Effector memory CD4-positive, alpha-beta T cell (primary cell): ENCODE measurements at places on chromosomes 3 and 15.

- H3K27me3 ChIP-seq = no peaks in the 10 kb centered on the region
- DNase-seq = no peak
- H3K36me3 ChIP-seq = no peaks in the 10 kb centered on the region
- no peak overlapping the region for H3K27ac ChIP-seq
- no peaks in the 10 kb centered on the region for H3K4me1 ChIP-seq
- no peak overlapping the region for H3K4me3 ChIP-seq
Measured at GRCh38 chr15:26887926-26888666, 21.2 kb downstream of the GABRA5 start.

GRCh38 chr15:60179786-60180391, 175.8 kb downstream of the FOXB1 start:
- H3K4me1 ChIP-seq = no peaks in the 10 kb centered on the region
- H3K36me3 ChIP-seq = no peaks in the 10 kb centered on the region
- no peak overlapping the region for H3K27ac ChIP-seq
- no peak overlapping the region for H3K4me3 ChIP-seq
- DNase-seq = peak; percentile 20
- H3K27me3 ChIP-seq = no peaks in the 10 kb centered on the region

- no peaks in the 10 kb centered on the region for H3K36me3 ChIP-seq
- no peaks in the 10 kb centered on the region for H3K27me3 ChIP-seq
- DNase-seq = no peak
- H3K4me3 ChIP-seq = no peak overlapping the region
- H3K4me1 ChIP-seq = no peaks in the 10 kb centered on the region
Measured at GRCh38 chr3:23873941-23874340, 42.8 kb downstream of the NKIRAS1 start.

DNA sequence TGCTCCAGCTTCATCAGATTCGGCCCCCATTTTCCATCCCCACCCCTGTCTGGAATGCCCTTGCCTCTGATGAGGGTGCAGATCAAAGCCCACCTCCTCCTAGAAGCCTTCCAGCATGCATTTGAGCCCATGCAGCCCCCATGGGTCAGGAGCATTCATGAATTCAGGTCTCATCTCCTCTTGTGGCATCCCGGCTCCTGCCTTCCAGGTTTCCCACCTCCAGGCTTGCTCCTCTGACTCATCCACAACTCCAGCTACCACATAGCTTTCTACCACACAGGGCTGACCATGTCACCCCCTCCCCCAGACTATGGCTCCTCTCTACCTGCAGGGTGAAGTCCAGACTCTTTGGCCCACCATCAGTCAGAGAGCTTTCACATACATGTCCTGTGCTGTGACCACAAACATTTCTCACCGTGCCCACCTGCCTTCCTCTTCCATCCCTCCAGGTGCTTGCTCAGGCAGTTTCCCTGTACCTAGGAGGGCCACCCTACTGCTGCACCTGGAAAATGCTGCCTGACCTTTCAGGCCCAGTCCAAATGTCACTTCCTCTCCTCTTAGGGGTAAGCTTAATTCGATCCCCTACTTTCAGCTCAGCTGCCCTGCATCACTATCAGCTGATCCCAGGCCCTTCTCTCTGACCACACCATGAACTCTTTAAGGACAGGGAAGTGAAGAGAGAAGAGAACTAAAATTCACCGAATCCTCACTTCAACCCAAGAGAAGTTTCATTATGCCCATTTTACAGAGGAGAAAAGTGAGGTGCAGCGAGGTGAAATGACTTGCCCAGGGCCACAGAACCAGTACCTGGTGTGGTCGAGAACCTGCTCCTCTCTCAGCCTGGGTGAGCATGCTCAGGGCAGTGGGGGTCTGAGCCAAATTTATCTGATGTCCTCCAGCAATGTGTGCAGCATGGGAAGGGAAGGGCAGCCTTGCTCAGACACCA, 13.7 kb upstream of the FGD5 start:
- no peak for DNase-seq
- no peak overlapping the region for H3K27ac ChIP-seq
- H3K4me1 ChIP-seq = no peaks in the 10 kb centered on the region

- no peak for DNase-seq
- H3K27me3 ChIP-seq = no peaks in the 10 kb centered on the region
- H3K4me3 ChIP-seq = no peak overlapping the region
- H3K4me1 ChIP-seq = no peaks in the 10 kb centered on the region
- H3K27ac ChIP-seq = no peak overlapping the region
- H3K36me3 ChIP-seq = no peaks in the 10 kb centered on the region
Measured at GRCh38 chr3:99505200-99505599, 133.2 kb upstream of the COL8A1 start.

- DNase-seq = no peak
- H3K4me1 ChIP-seq = no peaks in the 10 kb centered on the region
- no peak overlapping the region for H3K4me3 ChIP-seq
- no peaks in the 10 kb centered on the region for H3K36me3 ChIP-seq
- H3K27me3 ChIP-seq = no peaks in the 10 kb centered on the region
- H3K27ac ChIP-seq = no peak overlapping the region
Measured at GRCh38 chr15:79372428-79372827, 59.7 kb upstream of the MINAR1 start.

DNA sequence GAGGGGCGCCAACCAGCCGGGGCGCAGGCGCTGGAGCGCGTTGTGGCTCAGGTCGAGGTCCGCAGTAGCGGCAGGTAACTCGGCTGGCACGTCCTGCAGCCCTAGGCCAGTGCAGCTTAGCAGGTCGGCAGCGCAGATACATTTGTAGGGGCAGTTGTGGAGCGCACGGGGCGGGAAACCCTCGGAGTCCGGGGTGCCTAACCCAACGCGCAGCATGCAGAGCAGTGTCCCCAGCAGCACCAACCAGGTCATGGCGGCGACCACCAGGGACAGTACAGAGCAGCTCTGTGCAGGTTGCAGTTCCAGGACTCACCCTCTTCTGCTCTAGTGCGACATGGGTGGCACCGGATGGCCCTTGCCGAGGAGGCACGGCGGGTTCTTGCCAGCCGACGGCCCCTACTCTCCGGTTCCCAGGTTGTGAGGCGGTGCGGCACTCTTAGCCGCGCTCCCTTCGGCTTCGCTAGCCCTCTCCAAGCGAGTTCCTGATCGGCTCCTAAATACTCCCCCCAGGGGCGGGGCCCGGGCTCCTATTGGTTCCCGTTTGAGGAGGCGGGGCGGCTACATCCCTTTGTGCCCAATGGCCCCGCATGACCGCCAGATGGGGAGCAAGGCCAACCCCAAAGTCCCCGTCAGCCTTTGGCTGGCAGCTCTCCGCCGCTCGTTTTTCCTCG, at the start of gene AMIGO3:
TSS of gene AMIGO3 (minus strand) at position 471 of the 671 bp plus-strand sequence. CDS start at position 252, 219 bp downstream.
- peak; percentile 90 for DNase-seq
- H3K36me3 ChIP-seq = peaks cover 17% of the 10 kb centered on the region
- H3K27ac ChIP-seq = peak within 1 kb of the TSS; percentile 66
- no peaks in the 10 kb centered on the region for H3K27me3 ChIP-seq
- H3K4me1 ChIP-seq = peaks cover 18% of the 10 kb centered on the region
- H3K4me3 ChIP-seq = peak within 1 kb of the TSS; percentile 72

GRCh38 chr3:43854283-43854682, 163.5 kb downstream of the ABHD5 start:
- no peak for DNase-seq
- H3K4me3 ChIP-seq = no peak overlapping the region
- no peaks in the 10 kb centered on the region for H3K4me1 ChIP-seq
- H3K27ac ChIP-seq = no peak overlapping the region
- H3K27me3 ChIP-seq = no peaks in the 10 kb centered on the region

GRCh38 chr15:95795386-95795785, 535.1 kb upstream of the NR2F2 start:
- no peaks in the 10 kb centered on the region for H3K4me1 ChIP-seq
- H3K27me3 ChIP-seq = no peaks in the 10 kb centered on the region
- DNase-seq = no peak
- H3K27ac ChIP-seq = no peak overlapping the region
- no peak overlapping the region for H3K4me3 ChIP-seq

- H3K36me3 ChIP-seq = no peaks in the 10 kb centered on the region
- no peak overlapping the region for H3K27ac ChIP-seq
- H3K4me3 ChIP-seq = no peak overlapping the region
- no peaks in the 10 kb centered on the region for H3K27me3 ChIP-seq
- no peak for DNase-seq
- peaks cover 10% of the 10 kb centered on the region for H3K4me1 ChIP-seq
Measured at GRCh38 chr3:53077476-53078220, 31.8 kb upstream of the SFMBT1 start.

GRCh38 chr15:97425596-97425995, 534.9 kb upstream of the ARRDC4 start:
- H3K4me1 ChIP-seq = no peaks in the 10 kb centered on the region
- H3K4me3 ChIP-seq = no peak overlapping the region
- DNase-seq = no peak
- H3K27me3 ChIP-seq = no peaks in the 10 kb centered on the region

DNA sequence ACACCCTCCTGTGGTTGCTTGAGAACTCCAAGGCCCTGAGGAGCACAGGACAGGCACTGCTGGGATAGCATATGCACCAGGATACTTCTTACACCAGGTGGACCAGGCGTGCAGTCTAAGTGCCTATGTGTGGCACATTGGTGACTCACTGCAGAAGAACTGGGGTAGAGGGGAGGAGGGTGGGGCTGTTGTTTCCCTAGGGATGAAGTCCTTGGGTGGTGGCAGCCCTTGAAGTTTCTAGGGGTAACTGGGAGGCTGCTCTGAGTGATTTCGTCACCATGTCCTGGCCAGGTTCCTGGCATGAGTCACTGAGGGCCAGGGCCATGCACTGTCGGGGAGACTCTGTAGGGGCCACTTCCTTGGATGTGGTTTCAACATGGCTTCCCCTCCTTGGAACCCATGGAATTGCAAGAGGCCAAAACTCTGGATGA, 15.9 kb downstream of the MYZAP start:
- no peaks in the 10 kb centered on the region for H3K36me3 ChIP-seq
- no peaks in the 10 kb centered on the region for H3K27me3 ChIP-seq
- H3K27ac ChIP-seq = no peak overlapping the region
- no peaks in the 10 kb centered on the region for H3K4me1 ChIP-seq
- no peak for DNase-seq

GRCh38 chr3:122060040-122060698, 5.0 kb downstream of the CD86 start:
- no peak overlapping the region for H3K27ac ChIP-seq
- no peaks in the 10 kb centered on the region for H3K27me3 ChIP-seq
- H3K36me3 ChIP-seq = no peaks in the 10 kb centered on the region
- DNase-seq = no peak
- no peak overlapping the region for H3K4me3 ChIP-seq

- no peak overlapping the region for H3K4me3 ChIP-seq
- no peaks in the 10 kb centered on the region for H3K36me3 ChIP-seq
- no peaks in the 10 kb centered on the region for H3K27me3 ChIP-seq
- no peak for DNase-seq
Measured at GRCh38 chr15:92091155-92091734, 237.7 kb downstream of the SLCO3A1 start.

DNA sequence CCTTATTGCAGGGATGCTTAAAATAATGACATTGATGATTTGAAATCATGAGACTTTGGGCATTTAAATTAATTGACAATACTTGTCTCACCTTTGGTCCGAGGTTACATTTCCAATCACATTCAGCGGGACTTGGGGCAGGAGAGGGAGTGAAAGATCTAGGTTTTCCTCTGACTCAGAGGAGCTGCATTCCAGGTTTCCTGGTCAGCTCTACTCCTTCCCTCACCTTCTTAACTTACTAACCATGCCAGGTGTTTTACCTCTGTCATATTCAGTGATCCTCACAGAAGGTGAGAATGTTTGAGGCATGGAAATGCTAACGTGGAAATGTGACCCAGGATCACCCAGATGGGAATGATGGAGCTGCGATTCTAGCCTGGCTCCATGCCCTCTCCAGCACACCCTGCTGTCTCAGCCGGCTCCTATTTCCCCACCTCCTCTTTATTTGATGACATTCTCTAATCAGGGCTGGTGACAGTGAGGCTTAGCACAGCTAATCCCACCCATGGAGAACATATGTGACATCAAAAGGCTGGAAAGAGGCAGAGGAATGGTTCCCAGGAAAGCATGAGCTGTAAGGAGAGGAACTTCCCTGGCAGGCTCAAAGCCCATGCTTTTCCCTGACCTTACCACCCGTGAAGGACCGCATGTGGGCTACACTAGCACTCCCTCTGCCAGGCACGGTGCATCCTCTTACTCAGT, 38.7 kb downstream of the THSD4 start:
- H3K27me3 ChIP-seq = no peaks in the 10 kb centered on the region
- H3K4me3 ChIP-seq = no peak overlapping the region
- H3K36me3 ChIP-seq = no peaks in the 10 kb centered on the region
- H3K4me1 ChIP-seq = no peaks in the 10 kb centered on the region

GRCh38 chr3:67044955-67045354, 46.8 kb downstream of the KBTBD8 start:
- H3K36me3 ChIP-seq = no peaks in the 10 kb centered on the region
- no peaks in the 10 kb centered on the region for H3K27me3 ChIP-seq
- no peak for DNase-seq
- H3K4me1 ChIP-seq = no peaks in the 10 kb centered on the region
- H3K4me3 ChIP-seq = no peak overlapping the region

GRCh38 chr15:42279234-42279723, 6.0 kb upstream of the TMEM87A start:
- H3K36me3 ChIP-seq = peaks cover 29% of the 10 kb centered on the region
- H3K4me3 ChIP-seq = no peak overlapping the region
- peaks cover 16% of the 10 kb centered on the region for H3K4me1 ChIP-seq
- DNase-seq = no peak
- no peaks in the 10 kb centered on the region for H3K27me3 ChIP-seq

DNA sequence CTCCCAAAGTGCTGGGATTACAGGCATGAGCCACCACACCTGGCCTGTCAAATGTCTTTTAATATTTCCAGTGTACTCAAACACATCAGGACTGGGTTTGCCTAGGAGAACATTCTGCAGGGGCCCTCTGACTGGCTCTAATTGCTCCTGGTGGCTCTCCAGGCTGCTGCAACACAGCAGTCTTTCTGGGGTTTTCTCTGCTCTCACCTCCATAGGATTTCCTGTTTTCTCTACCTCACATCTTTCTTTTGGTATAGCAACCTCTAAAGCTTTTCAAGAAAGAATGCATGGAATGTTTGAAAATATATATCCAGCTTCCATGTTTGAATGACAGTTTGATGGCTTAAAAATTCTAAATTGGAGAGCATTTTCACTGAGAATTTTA, 83.3 kb upstream of the IGSF10 start:
- no peak for DNase-seq
- no peaks in the 10 kb centered on the region for H3K36me3 ChIP-seq
- H3K4me3 ChIP-seq = no peak overlapping the region
- no peaks in the 10 kb centered on the region for H3K4me1 ChIP-seq
- no peaks in the 10 kb centered on the region for H3K27me3 ChIP-seq
- H3K27ac ChIP-seq = no peak overlapping the region

GRCh38 chr3:197960694-197961581, 921 bp downstream of the LMLN start:
- H3K27ac ChIP-seq = peak overlapping the region; percentile 88
- H3K4me3 ChIP-seq = peak overlapping the region; percentile 94
- no peak for DNase-seq
- H3K27me3 ChIP-seq = no peaks in the 10 kb centered on the region

DNA sequence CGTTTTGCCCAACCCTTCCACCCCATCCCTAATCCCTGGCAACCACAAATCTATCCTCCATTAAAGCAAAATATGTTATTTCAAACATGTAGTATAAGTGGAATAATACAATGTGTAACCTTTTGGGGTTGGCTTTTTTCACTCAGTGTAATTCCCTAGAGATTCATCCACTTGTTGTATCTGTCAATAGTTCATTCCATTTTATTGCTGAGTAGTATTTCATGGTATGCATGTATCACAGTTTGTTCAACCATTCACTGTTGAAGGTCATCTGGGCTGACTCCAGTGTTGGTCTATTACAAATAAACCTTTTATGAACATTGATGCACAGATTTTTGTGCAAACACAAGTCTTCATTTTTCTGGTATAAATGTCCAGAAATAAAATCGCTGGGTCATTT, 38.8 kb downstream of the BSN start:
- no peak for DNase-seq
- no peaks in the 10 kb centered on the region for H3K27me3 ChIP-seq
- H3K4me1 ChIP-seq = no peaks in the 10 kb centered on the region
- H3K4me3 ChIP-seq = no peak overlapping the region
- no peaks in the 10 kb centered on the region for H3K36me3 ChIP-seq
